ENCODE measurements at places on chromosomes 12 and 14.
A peak's percentile ranks its signal among the peaks of the same experiment; 100 is the strongest.

DNA sequence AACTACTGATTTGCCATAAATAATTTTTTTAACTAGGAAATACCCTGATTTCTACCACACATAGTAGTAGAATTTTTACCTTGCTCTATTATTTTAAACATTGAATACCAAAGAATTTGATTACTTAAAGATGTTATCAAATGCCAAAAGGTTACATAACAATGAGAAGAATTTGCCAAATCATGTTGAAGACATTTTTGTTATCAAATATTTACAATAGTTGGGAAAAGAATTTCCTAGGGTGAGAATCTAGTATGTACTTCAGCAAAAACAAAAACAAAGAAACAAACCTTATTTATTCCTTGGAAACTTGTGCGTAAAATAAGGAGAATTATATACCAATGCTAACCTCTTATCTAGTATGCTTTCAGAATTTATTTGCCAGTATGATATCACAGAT is 107.2 kb downstream of the SCAF11 start:
- no peak for DNase-seq

GRCh38 chr14:66477567-66477966 is 8.6 kb upstream of the CCDC196 start:
- no peak for DNase-seq

GRCh38 chr12:80472236-80472635 is 28.2 kb downstream of the PTPRQ start:
- no peak for DNase-seq

- no peak for DNase-seq
Observed at GRCh38 chr12:42338280-42338679, 12.3 kb downstream of the PPHLN1 start.

GRCh38 chr14:68816183-68816942 is 23.5 kb upstream of the ZFP36L1 start:
- DNase-seq = no peak

- no peak for DNase-seq
Observed at GRCh38 chr12:9851927-9852326, 17.2 kb downstream of the CLEC2B start.

DNA sequence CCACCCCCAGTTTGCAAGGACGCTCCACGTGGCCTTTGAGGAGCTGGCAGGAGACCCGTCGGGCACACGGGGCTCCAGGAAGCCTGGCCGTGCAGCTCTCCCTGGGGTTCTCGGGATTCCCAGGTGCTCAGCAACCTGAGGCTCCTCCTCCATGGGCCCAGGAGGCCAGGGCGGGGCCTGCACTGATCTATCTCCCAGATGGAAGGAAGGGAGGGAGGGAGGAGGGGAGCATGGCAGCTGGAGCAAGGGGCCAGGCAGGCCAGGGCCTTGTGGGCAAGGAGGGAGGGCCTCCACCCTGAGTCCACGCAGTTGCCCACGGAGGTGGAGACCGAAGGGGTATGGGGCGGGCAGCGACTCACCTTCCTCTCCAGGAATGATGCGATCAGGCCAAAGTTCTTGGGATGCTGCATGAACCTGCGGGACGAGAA is 127.3 kb downstream of the RFLNA start:
- DNase-seq = peak; percentile 56

DNA sequence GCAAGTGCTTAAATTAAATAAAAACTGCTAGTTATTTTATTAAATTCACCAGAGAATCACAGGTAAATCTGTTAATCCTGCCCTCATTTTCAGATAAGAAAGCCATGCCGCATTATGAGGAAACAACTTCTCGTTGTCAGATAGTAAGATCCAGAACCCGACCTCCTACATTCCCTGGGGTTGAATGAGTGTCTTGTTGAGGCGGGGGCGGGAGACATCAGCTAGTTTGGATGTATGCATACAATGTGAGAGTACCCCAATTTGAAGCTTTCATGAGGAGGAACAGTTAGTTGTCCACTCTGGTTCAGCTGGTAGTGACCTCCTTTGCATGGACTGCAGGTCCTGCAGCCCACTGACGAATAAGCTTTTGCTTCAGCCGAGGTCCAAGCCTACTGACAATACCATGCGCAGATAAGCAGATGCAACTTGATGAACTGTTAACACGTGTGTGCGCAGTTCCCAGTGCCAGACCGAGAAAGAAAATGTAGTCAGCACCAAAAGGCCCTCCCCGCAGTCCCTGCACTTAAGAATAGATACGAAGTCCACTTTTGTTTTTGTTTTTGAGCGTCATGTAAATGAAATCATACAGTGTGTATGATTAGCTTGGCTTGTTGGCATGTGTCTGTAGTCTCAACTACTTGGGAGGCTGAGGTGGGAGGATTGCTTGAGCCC is 34.9 kb downstream of the EVL start:
- DNase-seq = no peak
